ENCODE measurements at places on chromosomes 6 and 20.

- DNase-seq: no peak
Measured at GRCh38 chr6:115976321-115976870, 84.3 kb downstream of the FRK start.

DNA sequence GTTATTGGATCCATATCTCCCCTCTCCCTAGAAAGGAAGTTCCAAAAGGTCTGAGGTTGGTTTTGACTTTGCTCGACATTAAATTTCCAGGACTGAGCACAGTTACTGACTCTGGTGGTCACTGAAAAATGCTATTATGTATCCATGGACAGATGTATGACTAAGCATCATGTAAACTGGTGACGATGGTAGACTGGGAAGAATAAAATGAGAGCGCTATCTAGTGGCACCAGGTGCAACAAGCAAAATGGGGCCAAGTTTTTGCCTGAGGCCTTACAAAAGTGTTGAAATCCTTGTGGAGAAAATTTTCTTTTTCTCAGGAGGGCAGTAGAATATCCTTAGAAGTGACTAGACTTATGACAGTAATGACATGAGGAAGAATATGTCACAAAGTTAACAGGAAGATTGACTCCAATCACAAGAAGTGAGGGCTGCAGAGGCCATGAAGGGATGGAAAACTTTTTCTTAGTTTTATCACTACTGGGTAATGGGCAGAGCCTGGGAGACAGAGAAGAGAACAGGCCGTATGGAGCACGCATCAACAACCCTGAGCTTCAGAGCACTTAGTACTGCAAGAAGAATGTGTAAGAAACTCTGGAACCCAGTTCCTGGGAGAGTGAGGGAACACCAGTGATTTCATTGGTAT lies 88.9 kb upstream of the ELOVL5 start:
- no peak for DNase-seq

DNA sequence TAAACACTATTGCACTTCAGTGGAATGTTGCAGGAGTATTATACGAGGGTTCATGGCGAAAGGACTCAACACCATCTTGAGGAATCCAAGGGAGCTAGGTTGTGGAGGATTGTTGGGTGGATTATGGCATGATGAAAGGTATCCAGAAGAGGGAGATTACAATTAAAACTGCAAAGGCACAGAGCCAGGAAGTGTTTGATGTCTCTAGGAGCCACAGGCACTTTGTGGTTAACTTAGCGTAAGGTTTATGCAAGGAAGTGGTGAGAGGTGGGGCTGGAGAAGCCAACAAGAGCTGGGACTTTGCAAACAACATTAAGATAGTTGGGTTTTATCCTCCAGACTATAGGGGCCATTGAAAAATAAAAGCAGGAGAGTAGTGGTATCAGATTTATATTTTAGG lies 86.6 kb upstream of the TPD52L1 start:
- no peak for DNase-seq

GRCh38 chr20:63285636-63286615 lies 7.1 kb upstream of the COL20A1 start:
- DNase-seq: no peak

DNA sequence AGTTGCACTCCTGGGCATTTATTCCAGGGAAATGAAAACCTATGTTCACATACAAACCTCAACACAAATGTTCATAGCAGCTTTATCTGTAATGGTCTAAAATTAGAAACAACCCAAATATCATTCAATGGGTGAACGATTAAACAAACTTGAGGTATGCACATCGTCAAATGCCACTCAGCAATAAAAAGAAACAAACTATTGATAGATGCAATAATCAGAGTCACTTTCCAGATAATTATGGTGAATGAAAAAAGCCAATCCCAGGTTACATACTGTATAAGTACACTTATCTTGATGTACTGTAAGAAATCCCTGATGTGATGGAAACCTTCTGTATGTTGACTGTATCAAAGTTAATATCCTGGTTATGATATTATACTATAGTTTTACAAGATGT lies 38.8 kb downstream of the RNF24 start:
- no peak for DNase-seq

DNA sequence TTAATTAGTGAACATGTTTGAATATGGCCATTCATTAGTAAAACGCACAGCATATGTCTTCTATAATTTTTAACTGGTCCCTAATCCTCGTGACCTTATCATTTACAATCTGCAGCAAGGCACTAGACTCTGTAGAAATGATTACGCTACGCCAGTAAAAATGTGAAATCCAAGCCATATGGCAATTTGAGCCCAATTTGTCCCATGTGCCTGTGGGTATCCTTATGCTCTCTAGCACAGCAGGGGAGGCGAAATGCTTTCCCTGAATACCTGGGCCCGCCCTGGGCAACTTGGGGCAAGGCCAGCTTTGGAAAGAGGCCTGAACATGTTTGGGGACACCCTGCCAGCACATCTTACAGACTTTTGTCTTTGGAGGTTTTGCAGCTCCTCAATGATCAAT lies 122.7 kb upstream of the AGPAT4 start:
- no peak for DNase-seq

DNA sequence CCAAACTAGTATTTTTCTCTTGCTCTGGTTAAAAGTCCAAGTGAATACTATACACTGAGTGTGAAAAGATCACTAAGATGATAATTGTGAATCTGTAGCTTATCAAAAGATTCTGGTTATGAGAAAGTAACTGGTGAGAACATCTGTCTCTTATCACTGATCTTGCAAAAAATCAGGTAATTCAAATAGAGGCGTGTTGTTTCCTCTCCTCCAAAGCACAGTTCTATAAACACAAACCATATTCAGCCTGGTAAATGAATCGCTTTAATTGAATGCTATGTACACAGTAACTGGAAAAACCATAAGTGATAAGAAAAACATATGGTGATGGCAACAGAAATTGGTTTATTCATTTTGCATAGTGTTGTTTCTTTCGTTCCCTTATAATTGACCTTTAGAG lies 161.0 kb downstream of the RALGAPA2 start:
- no peak for DNase-seq

- no peak for DNase-seq
Measured at GRCh38 chr20:4812641-4813075, 90.9 kb downstream of the PRND start.

GRCh38 chr6:111609827-111610526 lies 4.3 kb upstream of the TRAF3IP2 start:
- DNase-seq: no peak

DNA sequence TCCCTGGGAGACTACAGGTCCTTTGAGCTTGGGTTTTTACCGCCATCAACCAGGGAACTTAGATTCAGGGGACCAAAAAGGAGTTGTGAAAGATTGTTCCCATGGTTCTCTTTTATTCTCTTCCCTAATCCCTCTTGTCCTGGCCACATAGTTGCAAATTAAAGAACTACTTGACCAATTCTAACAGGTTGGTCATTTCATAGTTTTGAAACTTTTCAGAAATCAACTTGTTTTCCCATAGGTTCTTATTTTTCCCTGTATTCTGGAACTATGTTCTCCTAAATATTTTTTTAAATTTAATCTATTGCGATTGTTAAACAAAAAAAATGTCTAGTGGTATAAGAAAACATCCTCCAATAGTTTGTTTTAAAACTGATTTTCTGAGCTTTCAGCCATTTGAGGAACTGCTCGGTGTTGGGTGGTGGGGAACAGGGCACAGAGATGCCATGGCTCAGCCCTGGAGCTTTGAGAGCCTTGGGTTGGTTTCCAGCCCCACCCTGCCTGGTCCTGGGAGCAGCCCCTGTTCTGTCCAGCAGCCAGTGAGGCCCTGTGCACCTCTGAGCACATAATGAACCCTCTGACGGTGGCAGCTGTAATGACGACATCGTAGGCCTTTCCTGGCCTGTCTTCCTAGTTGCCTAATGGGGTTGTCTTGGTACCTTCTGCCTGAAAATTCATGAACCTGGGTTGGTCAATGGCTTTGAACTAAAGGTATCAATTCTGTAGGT lies 53.5 kb downstream of the TBC1D7 start:
- DNase-seq: no peak

DNA sequence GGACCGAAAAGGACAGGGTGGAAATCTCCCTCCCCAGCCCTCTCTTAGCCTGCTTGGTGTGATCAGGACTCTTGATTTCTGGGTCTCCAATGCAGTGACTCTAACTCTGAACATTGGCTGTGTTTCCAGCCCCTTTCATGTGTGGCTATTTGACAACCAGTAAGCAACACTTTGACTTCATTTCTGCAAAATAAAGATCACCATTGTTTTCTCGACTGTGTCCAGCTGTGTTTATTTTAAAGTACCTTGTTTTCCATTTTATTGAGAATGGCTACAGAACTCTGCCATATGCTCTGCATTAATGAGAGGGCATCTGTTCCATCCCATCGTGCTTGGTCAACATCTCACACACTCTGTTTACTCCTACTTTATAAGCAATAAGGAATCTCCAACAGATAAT lies 60.9 kb upstream of the TAGAP start:
- no peak for DNase-seq

DNA sequence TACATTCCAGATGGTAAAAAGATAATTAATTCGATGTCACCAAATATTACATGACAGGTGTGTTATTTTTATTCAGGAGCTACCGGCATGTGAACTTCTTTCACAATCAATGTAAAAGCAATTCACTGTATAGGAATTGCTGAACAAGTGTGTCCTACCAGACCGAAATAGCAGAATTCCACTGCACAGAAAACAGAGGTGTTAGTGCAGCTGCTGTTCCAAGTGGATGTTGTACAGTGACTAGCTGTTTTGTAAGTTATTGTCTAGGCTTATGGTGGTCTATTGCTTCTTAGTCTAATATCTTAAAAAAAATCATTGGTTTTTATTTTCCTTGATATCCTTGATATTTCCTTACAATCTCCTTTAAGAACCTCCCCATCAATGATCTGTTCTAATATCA lies 107.4 kb downstream of the COL19A1 start:
- no peak for DNase-seq

GRCh38 chr6:142975365-142975764 lies 30.4 kb upstream of the HIVEP2 start:
- DNase-seq: no peak

- DNase-seq: no peak
Measured at GRCh38 chr20:53708129-53708968, 114.7 kb upstream of the ZNF217 start.

DNA sequence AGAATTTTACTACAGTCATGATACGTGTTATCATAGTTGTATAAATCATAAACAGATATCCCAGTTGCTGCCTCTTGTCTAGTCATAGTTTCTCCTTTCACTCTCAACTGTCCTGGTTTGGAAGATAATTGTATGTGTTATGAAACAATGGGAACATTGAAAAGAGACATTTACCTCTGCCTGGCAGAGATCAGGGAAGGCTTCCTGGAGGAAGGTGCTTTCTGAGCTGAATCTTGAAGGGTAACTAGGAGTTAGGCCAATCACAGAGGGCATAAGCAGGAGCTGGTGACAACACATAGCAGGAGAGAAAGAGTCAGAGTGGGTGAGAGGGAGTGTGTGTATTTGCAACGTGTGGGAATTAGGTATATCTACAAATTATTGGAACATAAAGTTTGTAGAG lies 5.4 kb downstream of the ASXL1 start:
- no peak for DNase-seq

DNA sequence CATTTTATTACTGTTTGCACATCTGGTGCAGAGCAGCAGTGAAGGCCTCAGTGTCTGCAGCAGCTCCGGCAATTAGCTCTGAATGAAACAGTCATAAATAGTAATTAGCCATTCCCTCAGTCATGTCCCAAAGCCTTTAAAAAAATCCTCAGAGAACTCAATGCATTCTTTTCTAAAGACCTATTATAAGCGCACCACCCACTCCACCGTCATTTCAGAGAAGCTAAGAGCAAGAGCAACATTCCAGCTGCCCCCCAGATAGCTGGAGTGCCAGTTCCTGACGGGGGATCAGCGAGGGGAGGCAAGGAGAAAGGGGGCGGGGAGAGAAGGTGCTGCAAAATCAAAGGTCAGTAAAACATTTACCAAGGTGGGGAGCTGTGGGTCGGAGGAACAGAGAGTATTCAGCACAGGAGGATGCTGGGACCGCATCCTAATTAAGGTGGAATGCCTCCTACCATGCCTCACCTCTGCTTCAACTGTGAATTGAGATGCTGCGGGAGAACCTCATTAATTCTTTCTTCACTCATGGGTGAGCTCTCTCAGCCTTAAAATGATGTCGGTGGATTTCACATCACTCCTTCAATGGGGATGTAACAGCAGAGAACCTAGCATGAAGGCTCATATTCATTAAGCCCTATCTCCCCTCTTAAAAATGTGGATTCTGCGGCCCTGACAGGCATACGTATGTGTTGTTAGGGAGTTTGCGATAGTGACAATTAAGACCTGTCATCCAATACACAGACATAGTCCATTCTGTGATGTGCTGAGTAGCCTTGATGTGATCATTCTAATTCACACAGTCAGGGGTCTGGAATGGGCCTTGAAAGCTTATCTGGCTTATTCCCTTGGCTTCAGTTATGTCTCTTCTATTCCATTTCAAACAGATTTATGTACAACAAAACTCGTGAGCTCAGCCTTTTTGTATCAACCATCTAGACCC lies 469.5 kb upstream of the NRSN1 start:
- no peak for DNase-seq

DNA sequence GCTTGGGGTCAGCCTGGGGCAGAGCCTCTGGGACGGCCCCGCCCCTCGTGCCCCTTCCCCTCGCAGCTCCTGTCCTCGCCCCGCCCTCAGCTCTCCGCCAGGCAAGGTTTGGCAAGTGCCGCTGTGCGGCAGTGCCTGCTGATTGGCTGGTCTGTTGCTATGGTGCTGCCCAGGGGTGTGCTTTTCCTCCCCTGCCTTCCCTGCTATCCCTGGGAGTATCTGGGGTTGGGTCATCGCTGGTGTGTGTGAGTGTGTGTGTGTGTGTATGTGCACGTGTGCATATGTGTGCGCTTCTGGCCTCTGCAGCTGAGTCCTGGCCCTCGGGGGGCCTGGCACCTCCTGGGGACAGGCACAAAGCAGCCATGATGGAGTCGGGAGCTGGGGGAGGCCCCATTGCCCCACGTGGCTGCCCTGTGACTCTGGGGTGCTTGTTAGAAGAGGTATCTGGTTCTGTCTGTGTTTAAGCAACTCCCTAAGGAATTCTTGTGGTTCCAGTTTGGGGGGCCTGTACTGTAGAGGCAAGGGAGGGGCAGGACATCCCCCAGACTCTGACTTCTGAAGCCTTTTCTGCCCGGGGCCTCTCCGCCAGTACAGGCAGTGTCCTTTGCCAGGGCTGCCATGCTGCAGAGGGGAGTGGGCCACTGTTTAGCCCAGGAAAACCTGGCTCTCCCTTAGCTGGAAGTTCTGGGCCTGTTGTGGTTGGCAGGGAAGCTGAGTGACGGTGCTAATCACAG lies 6.9 kb downstream of the RTEL1 start:
- no peak for DNase-seq

GRCh38 chr6:121849477-121849876 lies 414.0 kb downstream of the GJA1 start:
- peak; percentile 13 for DNase-seq

- no peak for DNase-seq
Measured at GRCh38 chr20:59461526-59461925, 142.8 kb upstream of the PHACTR3 start.

GRCh38 chr6:15522427-15522826 lies 140.4 kb downstream of the DTNBP1 start:
- no peak for DNase-seq
